ENCODE measurements at places on chromosomes 4 and X.

GRCh38 chr4:1666391-1666790 lies 17.7 kb downstream of the FAM53A start:
- DNase-seq, result no peak

GRCh38 chr4:152935143-152935542 lies 980 bp upstream of the FHDC1 start:
- DNase-seq, result no peak

- DNase-seq, result no peak
Measured at GRCh38 chrX:121374471-121374870, 327.1 kb downstream of the GLUD2 start.

DNA sequence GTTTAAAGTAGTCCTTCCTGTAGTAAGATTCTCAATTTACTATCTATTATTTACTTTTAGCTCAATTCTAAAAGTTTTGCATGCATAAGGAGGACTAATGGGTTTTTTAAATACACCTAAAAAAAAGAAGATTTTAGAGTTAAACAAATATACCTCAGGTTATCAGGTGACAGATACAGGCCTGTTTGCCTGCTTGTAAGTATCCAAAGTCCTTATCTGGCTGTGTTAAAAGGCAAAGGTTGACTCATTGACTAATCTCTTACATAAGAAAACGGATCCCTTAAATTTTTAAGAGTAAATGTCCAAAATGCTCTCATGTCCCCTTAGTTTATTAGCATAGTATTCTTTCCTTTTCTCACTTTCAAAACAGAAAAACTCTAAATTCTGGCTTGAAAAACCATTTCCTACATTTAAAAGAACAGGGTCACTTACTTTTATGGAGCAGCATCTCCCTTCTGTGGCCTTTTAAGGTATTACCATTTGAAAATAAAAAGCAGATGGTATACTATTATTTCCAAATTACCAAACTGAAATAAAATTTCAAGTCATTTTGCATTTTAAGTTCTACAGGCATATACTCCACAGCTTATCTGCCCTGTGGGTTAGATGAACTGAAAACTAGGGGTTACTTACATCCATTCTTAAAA lies 4.5 kb downstream of the CBR4 start:
- no peak for DNase-seq

GRCh38 chrX:20521222-20521621 lies 254.5 kb upstream of the RPS6KA3 start:
- DNase-seq, result no peak

DNA sequence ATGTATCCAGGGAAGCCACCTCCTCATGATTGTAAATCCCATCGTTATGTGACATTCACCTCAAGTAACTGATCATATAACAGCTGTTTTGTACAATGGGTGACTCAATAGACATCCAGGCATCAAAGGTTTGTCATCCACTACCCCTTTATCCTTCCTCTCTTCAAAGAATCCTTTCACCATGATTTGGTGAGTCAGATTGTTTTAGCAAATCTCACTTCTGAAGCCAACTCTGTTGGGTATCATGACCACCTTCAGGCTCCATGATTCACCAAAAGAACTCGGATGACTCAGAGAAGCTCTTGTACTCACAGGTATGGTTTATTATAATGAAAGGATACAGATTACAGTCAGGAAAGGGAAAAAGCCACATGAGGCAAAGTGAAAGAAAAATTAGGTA lies 132.1 kb downstream of the PWWP3B start:
- DNase-seq, result no peak

DNA sequence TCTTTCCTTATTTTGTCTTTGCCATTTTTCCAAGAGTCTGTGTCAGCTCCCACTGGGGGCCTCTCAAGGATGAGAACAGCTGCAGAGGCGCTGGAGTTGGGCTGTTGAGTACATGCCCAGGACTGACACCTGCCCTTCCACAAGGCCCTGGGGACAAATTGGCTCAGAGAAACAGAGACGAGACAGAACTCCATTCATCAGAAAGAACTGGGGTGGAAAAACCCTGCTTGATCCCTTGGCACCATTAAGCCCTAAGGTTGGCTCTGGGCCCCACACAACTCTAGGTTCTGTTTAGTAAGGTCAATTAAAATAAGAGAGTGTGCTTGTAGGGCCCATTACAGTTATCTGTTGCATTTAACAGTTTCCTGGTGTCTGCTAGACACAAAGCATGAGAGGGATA lies 63.6 kb downstream of the DCX start:
- no peak for DNase-seq

DNA sequence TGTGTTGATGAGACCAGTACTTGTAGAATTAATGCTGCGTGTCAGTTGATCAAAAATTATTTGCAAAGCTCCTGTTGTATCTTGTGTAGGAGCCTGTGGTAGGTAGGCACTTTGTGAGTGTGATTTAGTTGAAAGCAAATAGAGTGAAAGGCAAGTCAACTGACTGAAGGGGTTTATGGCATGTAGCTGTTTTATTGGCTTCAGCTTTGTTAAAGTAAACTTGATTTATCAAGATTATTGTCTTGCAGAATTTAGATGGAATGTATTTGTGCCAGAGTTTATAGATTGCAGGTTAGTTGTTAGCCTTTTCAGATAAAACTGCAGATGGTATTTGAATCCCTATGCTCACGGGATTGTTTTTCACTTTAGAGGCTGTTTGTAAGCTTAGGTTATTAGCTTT lies 128.0 kb downstream of the FRAS1 start:
- no peak for DNase-seq

- DNase-seq, result no peak
Measured at GRCh38 chr4:110477836-110478235, 1.9 kb downstream of the ENPEP start.

DNA sequence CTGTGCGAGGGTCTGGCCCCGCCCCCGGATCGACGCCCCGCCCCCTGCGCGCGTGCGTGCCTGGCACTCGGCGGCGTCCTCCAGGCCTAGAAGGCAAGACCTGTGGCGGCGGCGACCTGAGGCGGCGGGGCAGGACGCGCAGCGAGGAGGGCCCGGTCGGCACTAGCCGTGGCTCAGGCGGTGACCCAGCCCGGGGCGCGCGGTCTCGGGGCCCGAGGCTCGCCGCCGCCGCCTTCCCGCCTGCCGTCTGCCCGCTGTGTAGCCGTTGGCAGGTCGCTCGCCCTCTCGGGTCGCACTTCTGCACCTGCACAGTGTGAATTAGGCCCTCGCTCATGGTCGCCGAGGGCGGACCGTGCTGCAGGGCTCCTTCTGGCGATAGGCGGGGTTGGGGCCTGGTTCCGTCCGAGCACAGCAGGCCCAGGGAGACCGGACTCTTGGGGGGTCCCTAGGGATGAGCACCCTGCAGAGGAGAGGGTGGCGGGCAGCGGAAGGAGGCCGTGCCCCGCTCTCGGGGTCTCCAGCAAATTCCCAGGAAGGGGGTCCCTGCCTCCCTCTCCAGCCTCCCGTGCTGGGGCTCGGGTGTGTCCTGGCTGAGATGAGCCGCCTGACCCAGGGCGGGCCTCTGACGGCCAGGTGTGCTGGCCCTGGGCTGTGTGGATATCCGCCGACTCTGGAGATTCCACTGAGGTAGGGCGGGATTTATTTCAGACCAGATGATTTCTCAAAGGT lies 557 bp upstream of the FAM53A start:
- DNase-seq, result no peak

DNA sequence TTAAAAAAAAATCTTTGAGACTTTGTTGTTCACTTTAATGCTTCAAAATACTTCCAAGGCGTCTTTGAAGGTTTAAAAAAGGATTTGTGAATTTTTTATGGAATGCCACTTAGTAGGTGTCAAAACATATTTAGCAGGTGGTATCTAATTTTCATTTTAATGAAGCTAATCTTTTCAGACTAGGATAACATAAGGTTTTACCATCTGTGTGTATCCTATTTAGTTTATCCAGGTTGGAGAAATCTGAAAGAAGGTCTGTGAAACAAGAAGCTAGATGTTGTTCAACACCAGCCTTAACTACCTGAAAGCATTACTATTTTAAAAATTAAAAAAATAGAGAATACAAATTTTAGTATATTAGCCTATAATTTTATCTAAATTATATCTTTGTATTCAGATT lies 193.4 kb downstream of the GRID2 start:
- DNase-seq, result no peak

DNA sequence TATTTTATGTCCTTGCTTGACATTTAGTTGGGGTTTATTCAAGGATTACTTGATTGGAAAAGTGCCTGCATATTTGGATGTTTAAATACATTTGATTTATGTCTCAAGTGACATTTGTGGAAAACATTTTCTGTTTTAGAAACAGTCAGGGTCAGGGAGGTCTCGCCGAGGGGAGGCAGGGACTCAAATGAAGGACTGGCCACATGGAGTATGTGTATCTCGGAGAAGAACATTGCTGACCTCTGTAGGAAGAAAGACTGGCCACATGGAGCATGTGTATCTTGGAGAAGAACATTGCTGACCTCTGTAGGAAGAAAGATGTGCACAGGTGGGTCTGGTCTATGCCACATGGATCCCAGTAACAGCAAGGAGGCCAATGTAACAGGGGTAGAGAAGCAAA lies 233.6 kb downstream of the TRIML1 start:
- DNase-seq, result no peak

GRCh38 chr4:104128031-104128849 lies 366.5 kb downstream of the CXXC4 start:
- no peak for DNase-seq

DNA sequence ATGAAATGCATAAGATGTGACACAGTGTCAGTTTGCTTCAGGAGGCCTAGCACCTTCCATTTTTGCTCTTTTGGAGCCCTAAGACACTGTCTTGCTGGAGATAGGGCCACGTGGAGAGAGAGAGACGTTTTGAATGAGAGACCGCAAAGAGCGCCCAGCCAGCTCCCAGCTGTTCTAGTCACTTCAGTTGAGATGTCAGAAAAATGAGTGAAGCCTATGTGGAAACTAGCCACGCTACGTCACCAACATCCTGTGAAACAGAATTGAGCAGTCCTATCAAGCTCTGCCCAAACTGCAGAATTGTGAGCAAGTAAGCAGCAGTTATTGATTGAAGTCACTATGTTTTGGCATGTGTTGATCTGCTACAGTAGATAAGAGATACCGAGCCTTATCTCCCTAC lies 13.1 kb downstream of the GPR82 start:
- peak; percentile 21 for DNase-seq

- no peak for DNase-seq
Measured at GRCh38 chr4:4610672-4611071, 68.8 kb upstream of the STX18 start.

DNA sequence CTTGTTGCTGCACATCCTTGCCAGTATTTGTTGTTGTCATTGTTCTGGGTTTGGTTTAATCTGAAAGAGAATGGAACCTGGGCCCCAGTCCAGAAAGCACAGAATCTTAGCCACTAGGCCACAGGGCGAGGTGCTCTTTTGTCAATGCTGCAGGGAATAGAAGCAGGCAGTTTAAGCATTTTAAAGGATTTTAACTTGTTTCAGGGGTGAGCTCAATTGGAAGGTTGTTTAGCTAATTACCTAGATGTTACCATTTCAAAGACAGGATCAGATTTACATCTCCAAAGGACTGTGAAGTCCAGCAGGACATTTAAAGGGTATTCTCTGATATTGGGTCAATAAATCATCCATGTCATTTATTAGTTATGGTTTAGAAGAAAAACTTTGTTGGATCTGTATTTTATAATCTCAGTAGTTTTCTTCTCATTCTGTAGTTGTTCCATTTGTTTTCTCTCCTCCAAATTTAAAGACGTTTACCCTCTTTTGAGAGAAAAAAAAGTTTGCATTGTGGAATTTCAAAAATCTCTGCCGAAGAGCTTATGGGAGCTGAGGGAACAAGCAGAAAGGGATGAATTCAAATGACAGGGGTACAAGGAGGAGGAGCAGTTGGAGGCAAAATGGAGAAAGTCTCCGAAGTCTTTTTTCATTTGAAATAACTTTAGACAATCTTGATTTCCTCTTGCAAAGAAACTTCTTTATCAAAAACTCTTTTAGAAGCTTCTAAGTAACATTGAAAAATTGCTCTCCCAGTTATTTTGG lies 57.5 kb upstream of the FAM47C start:
- DNase-seq, result no peak

DNA sequence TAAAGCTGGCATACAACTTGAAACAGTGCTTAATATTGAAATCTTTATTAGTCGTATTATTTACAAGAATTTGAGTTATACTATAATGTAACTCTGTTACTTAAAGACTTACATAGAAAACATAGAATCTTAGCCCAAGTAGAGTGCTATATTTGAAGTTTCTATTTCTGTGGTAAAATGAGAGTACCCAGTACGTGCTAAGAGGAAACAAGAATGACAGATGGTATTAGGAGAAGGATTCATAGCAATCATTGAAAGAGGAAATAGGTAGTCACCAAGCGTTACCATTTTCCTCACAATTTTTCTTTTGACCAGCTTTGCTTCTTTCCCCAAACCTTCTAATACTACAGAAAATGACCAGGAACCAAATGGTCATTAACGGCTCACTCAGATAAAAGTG lies 412.1 kb upstream of the GRIA3 start:
- no peak for DNase-seq

GRCh38 chr4:77072195-77072753 lies 3.5 kb downstream of the CCNI start:
- DNase-seq, result peak; percentile 78

DNA sequence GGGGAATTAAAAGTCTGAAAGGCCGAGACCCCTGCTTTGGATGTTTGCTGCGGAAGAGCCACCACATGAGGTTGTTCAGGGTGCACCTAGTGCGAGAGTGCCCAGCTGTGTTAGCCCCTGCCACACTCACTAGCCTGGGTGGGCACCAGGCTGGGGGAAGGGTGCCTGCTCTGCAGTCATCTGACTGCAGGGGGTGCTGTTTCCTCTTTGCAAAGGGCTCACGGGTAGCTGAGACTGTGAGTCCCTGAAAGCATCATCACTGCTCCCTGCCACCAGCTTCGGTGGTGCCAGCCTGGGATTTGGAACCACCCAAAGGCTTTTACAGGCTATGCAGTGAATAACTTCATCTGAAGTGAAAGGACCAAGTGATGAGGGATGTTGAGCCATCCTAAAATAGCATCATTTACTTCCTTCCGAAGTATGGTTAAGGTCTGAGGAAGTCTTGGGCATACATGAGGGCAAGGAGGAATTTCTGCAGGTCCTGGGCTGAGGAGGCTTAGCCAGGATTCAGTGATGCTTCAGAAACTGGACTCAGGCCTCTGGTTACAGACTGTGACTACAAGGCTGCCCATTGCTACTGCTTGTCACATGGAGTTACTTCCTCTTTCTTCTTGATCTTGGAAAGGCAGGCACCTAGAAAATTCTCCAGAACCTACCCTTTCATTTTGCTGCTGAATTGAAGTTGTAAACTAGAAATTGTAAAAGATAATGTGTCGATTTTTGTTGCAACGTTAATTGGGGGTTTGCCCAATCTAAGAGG lies 293.2 kb upstream of the PRPS2 start:
- no peak for DNase-seq

- DNase-seq, result no peak
Measured at GRCh38 chr4:25818876-25819275, 43.9 kb downstream of the SEL1L3 start.

DNA sequence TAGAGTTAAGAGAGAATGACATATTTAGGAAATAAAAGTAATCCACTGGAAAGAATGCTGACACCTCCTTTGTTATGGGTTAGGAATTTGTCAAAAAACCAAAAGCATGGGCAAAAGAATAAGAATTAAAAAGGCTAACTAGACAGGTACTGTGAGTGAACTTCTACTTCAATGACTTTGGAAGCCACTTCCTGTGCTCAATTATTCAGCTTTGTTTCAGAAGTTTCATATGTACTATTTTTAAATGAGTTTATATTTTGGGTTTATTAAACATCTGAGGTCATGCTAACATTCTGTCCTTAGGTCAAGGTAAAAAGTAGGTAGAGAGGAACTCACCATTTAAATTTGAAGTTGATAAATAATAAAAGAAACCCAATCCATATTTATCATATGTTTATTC lies 106.7 kb upstream of the CXorf51A start:
- no peak for DNase-seq

- DNase-seq, result no peak
Measured at GRCh38 chrX:135436456-135436855, 14.7 kb downstream of the SMIM10L2A start.

- DNase-seq, result no peak
Measured at GRCh38 chrX:68631336-68631735, 16.1 kb upstream of the STARD8 start.
